CD4-positive, alpha-beta T cell (primary cell): ENCODE measurements at places on chromosomes 5 and 9. TPM values are rescaled to one million over a fixed set of nuclear protein-coding genes. Genes with fewer than 3 reads are reported as not detected.

Gene POU5F2
- total RNA-seq = 1.0 TPM

Gene ADAMTS19
- total RNA-seq = not detected

Gene MARCOL
- not detected for total RNA-seq

Gene IL31RA
- total RNA-seq = not detected

GRCh38 chr9:93138171-93138764, 4.2 kb upstream of the NINJ1 start:
- no peak for DNase-seq

DNA sequence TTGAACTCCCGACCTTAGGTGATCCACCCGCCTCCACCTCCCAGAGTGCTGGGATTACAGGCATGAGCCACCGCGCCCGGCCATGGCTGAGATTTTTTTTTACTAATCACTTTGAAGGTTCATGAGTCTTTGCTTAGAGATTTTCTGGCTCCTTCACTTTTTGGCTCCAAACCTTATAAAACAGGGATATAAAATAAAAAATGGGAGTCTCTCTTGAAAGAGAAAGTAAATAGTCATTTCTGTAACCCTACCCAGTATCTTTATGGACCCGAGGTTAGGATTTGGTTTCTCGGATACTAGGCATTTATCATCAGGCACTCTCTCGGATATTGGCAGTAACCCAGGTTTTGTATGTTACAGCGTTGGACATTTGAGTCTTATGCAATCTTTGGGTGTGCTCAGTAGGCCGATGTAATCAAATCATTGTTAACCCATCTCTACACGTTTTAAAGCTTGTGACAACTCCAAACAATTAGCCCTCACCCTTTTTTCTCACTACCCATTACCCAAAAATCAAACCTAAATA, 25.3 kb downstream of the STXBP1 start:
- DNase-seq = no peak

GRCh38 chr9:131530546-131530919, 530 bp downstream of the UCK1 start:
- no peak for DNase-seq

DNA sequence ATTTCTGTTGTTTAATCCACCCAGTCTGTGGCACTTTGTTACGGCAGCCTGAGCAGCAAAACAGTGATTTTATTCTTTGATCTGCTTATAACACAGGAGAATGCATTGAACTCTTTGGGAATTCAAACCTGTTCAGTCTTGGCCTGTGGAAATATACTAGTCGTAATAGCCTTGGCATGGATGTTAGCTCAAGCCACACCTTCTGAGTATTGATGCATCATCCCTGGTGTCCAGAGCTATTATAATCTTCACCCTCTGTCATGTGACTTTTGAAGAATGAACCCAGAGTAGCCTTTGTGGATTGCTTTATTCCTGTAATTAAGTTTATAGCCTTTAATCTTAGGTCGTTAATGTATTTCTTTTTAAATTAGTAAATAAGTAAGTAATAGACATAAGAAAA, 50.8 kb upstream of the TEX48 start:
- DNase-seq = no peak

DNA sequence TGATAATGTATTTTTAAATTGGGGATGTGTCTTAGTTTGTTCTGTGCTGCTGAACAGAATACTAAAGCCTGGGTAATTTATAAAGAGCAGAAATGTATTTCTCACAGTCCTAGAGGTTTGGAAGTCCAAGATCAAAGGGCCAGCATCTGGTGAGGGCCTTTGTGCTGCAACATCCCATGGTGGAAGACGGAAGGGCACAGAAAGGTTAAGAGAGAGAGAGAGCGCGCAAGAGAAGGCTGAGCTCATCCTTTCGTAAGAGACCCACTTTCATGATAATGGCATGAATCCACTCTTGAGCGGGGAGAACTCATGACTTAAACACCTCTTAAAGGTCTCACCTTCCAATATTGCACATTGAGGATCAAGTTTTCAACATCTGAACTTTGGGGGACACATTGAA, 79.1 kb upstream of the GOLM1 start:
- DNase-seq = no peak

DNA sequence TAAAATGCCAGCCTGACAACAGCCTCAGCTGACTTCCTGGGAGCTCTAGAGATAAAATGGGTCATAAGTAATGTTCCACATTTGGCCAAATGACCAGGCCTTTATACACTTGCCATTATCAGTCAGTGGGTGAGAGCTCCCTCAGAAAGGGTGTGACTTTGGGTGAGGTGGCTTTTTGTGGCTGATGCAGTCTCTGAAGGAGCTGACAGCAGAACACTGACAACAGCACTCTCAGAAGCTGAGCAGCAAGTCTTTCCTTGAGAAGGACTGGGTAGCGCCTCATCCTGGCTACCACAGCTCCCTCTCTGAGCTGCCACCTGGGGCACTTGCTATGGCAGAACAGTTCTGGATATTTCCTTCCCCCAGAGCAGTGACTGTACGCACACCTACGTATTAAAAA, 22.0 kb upstream of the GNAQ start:
- no peak for DNase-seq

DNA sequence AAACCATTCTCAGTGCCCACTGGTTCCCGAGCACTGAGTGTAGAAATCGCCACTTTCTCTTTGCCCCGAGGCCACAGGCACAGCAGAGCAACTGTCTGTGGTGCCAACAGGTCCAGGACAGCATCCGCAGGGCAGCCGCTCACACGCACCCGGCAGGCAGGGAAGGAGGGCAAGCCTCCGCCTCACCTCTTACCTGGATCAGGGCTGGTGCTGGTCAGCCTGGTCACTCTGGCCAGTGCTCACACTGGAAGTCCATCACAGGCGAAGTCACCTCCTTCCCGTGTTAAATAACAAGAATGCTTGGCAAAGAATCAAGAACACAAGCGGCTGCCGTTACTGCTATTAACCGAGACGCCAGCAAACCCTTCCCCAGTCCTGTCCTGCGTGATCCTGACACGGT, 13.7 kb downstream of the DIPK1B start:
- no peak for DNase-seq

GRCh38 chr9:23081377-23081776, 634.8 kb downstream of the DMRTA1 start:
- no peak for DNase-seq

DNA sequence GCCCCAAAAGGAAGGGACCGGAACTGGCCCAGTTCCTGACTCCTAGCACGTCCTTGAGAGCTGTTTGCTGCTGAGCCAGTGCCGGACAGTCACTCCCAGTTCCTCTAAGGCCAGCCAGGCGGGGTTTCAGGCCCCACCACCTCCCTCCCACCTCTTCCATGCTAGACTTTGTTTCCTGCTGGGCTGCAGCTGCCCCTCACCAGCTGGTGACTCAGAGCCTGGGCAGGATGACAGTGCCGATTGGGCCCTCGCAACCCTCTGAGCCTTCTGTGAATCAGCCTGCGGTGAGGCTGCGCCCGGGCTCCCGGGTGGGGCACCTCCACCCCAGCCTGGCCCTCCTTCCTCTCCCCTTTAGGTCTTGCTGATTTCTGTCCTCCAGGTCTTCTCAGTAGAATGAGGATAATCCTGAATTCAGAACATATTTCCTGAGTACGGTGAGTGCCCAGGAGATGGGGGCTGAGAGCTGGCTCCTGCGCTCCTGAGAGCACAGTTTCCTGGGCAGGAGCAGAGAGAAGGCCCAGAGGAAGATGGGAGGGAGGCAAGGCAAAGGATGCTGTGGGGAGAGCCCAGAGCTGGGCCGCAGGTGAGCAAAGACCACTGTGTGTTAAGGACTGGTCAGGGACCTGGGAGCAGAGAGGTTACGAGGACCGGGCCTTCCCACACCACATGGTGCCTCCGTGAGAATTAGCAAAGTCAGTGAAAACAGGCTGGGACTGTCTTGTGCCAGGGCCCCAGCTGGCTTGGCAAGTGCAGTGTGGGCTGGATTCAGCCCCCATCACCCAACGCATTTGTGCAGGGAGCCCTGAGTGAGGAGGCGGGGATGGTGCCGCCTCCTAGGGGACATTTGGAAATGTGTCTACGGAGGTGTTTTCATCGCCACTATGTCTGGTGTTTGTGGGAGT, 32.9 kb upstream of the STXBP1 start:
- peak; percentile 35 for DNase-seq

- DNase-seq = no peak
These were observed 109.9 kb downstream of the MEGF10 start for GRCh38 chr5:127400539-127400938.

DNA sequence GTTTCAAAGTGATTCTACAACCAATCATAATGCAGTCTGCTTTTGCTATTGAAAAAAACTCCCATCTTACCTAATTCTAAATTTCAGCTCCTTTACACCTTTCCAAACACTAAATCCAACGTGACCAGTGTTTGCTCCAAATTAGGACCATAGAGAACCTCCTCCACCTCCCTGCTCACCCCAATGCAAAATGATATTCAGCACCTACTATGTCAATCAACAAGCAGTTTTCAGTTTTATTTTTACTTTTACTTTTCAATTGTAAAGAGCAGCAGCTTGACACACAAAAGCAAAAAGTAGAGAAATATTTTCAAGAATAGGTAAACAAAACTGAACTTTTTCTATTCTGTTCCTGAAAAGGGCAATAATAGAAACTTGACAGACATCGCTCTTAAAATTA, 3.4 kb downstream of the FAM13B start:
- DNase-seq = no peak

- DNase-seq = no peak
These were observed 73.8 kb downstream of the DAB2IP start for GRCh38 chr9:121725008-121725775.

- no peak for DNase-seq
These were observed 87.1 kb upstream of the COL5A1 start for GRCh38 chr9:134554373-134555093.

DNA sequence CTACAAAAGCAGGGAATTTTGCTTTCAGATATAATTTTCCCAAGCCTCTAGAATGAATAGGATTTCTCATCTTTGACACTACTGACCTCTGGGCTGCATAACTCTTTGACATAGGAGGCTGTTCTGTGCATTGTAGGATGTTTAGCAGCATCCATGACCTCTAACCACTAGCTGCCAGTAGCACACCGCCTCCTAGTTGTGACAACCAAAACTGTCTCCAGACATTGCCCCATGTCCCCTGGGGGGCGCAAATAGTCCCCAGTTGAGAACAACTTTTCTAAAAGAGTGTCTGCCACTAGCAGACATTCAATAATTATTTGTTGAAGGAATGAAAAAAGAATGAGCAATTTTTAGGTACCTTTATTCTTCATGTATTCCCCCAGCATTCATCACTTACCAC, 51.8 kb downstream of the POU4F3 start:
- no peak for DNase-seq

DNA sequence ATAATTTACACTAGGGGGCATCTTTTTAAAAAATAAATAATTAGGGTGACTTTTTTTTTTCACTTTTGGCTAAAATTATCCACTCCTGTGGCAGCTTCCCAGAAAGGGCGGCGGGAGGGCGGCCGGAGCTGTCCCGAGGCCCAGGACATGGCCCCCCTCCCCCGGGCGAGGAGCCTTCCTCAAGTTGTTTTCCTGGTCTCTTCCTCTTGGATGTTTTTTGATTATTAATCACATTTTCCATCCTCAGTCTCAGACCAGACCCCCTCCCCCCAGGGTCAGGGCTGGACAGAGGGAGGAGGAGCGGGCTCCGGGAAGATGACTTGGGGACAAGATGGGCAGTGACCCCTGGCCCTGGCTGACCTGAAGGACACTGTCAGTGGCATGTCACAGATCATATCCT, 4.7 kb upstream of the CNTFR start:
- no peak for DNase-seq

DNA sequence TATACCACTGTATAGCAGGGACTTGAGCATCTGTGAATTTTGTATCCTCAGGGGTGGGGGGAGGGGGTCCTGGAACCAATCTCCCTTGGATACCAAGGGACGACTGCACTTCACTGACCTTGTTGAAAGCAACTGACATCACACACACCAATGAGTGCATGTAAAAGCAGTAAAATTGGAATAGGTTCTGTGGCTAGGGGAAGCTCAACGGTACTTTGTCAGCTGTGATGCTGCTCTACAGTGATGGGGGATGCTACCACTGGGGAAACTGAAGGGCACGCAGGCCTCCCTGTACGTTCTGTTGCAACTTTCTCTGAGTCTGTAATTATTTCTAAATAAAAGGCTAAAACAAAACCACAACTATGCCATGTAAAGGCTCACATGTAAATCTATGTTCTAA, 47.0 kb upstream of the RETREG1 start:
- no peak for DNase-seq

DNA sequence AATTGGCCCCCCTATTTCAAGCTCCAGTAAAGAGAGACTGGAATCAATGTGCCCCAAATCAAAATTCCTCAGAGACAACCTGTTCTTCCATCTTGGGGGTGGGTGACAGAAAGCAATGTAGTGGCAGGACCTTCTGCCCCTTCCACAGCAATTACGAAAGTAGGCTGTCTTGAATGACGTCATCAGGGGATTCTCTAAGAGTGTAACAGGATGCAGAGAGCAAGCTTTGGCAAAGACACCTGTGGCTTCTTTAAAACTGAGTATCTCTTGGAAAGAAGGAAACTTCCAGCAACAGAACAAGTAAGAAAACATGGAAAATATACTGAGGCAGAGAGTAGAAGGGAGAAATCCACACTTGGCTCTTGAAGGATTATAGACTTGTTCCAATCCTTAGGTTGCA, 247.6 kb upstream of the PDE4D start:
- DNase-seq = no peak

DNA sequence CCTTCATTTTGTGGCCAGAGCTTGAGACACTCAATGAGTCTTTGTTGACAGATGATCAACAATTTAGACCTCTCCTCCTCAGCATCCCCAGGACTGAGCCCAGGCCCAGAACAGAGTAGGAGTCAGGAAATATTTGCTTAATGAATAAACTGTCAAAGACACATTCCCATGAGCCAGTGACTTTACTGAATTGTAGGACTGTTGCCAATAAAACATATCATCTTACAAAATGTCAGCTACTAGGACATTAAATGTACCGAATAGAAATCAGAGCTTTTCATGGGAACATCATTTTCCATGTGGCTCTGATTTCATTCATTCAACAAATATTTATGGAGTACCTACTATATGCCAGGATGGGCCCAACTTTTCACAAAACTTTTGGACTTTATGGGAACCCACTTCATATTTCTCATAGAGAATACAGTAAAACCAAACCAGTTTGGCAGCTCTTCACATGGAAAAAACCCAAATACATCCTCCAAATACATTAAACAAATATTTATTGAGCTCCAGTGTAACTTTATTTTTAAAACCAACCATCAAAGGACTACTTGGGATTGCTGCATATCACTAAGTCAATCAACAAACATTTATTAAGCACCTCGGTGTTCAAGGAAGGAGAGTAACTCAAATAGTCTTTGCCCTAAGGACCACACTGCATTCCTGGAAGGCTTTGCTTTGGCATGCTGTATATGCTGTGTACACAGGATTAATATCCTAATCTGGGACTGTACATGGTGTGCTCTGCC, 11.4 kb downstream of the VDAC1 start:
- no peak for DNase-seq

DNA sequence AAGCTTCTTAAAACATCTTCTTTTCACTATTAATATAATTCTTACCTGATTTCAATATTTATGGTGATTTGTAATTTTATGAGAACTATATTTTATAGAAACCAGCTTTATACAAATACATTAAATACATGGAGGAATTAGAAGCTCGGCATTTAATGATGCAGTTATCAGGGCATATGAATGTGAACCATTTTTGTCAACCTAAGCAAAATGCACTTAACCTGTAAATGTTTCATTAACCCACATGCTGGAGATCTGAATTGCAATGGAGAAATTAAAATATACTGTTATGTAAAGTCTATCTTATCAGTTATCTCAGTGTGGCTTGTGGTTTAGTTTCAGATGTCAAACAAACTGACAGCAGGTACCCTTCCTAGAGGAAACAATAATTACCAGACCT, 63.2 kb upstream of the CDH12 start:
- no peak for DNase-seq

GRCh38 chr9:134355561-134356279, 29.5 kb downstream of the RXRA start:
- no peak for DNase-seq
